ENCODE measurements at places on chromosomes 3 and 15. TPM values are rescaled to one million over a fixed set of nuclear protein-coding genes. Genes with fewer than 3 reads are reported as not detected.

The DLEC1 gene
- polyA plus RNA-seq: 0.31 TPM

DNA sequence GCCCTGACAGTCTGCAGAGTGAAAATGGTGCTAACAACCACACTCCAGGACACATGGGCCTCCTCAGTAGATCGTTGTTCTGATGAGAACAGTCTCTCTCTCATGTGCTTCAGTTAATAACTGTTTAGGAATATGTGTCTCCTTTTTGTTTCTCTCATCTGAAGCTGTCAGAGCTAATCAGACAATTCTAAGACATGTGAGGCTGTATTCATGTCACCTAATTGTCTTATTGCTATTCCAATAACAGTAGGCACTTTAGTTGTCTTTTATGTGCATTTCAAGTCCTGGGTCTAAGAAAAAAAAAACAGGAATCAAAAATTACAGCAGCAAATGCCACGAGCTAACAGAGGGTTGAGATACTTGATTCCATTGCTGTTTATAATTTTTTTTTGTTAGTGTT lies 89.1 kb downstream of the WDR49 start:
- no peak for DNase-seq

The SAXO2 gene
- 2.1 TPM for polyA plus RNA-seq

The GRK7 gene
- not detected for polyA plus RNA-seq

DNA sequence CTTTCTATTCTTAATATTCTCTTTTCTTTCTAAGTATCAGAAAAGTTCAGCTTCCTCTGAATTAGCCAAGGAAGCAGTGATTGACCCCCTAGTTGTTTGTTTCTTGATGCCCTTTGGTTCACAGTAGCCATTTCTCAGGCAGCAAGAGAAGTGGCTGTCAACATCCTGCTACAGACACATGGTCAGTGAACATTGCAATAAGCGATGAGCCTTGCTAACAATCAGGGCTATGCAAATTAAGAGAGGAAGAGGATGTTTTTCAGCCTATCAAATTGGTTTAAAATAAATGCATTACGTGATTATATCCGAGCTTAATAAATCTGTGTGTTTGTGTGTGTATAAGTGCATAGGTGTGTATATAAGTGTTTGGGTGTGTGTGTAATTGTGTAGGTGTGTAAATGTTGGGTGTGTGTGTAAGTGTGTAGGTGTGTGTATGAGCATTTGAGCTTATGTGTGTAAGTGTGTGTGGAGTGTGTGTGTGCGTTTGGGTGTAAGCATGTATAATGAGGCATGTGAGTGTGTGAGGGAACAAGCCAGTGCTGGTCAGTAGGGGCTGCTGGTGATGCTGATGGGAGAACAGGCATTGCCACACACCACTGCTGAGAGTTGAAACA lies 78.1 kb upstream of the XCR1 start:
- DNase-seq: no peak

- DNase-seq: no peak
Observed at GRCh38 chr3:77620009-77620408, 580.1 kb downstream of the ROBO2 start.

The GOLGA8J gene
- not detected for polyA plus RNA-seq
